ENCODE measurements at places on chromosomes 3 and 15. TPM values are rescaled to one million over a fixed set of nuclear protein-coding genes. Genes with fewer than 3 reads are reported as not detected.

GRCh38 chr3:83734656-83735055 is 1224.1 kb upstream of the CADM2 start:
- DNase-seq = no peak
- no peaks in the 10 kb centered on the region for H3K36me3 ChIP-seq
- no peaks in the 10 kb centered on the region for H3K4me1 ChIP-seq
- no peak overlapping the region for H3K27ac ChIP-seq
- H3K27me3 ChIP-seq = no peaks in the 10 kb centered on the region

- H3K27ac ChIP-seq = no peak overlapping the region
- H3K36me3 ChIP-seq = no peaks in the 10 kb centered on the region
- H3K4me3 ChIP-seq = no peak overlapping the region
- DNase-seq = no peak
These were observed 81.0 kb downstream of the PLXNA1 start for GRCh38 chr3:127063916-127064315.

- no peak overlapping the region for H3K4me3 ChIP-seq
- no peak overlapping the region for H3K27ac ChIP-seq
- H3K27me3 ChIP-seq = no peaks in the 10 kb centered on the region
- DNase-seq = no peak
These were observed 2.6 kb upstream of the FLNB start for GRCh38 chr3:58005669-58006068.

- no peaks in the 10 kb centered on the region for H3K27me3 ChIP-seq
- no peaks in the 10 kb centered on the region for H3K36me3 ChIP-seq
These were observed 252.6 kb downstream of the PLCL2 start for GRCh38 chr3:17137321-17137826.

The MITF gene
- 21.9 TPM for total RNA-seq

DNA sequence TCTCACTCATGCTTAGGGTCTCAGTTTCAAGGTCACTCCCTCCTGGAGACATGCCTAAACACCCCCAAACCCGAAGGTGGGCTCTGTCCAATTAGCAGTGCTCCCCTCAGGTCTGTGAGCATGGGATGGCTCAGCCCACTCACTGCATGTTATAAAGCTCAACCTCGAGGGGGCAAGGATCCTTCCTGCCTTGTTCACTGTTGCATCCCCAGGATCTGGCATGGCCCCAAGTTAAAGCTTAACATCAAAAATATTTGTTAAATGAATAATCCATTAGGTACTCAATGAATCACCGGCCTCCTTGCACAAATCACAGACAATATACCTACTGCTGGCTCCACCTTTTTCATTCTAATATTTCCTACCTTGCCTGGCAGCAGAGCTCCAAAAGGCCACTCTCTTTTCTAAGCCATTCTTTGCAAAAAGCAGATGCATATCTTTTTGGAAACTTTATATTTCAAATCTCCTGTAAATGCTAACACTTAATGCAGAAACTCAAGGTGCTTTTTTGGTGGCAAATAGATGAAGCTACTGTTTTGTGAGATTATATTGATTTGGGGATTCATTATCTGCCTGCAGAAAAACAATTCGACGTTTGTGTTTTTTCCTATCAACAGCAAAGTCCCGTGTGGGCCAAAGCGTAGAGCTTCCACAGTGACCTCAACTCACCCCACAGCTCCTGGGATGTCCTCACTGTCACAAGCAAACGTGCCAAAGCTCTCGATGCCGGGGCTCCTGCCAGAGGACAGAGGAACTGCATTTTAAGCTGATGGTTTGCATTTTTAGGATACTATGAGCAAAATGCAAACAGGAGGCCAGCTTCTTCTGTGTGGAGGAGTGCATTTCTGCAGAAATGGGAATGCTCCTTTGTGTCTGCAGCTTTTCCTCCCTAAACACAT is 35.4 kb downstream of the PCOLCE2 start:
- H3K27me3 ChIP-seq = no peaks in the 10 kb centered on the region
- H3K36me3 ChIP-seq = no peaks in the 10 kb centered on the region
- no peak overlapping the region for H3K4me3 ChIP-seq
- peaks cover 17% of the 10 kb centered on the region for H3K4me1 ChIP-seq
- no peak for DNase-seq
- no peak overlapping the region for H3K27ac ChIP-seq

GRCh38 chr3:183434992-183435391 is 6.6 kb upstream of the MCF2L2 start:
- H3K4me3 ChIP-seq = no peak overlapping the region
- H3K36me3 ChIP-seq = no peaks in the 10 kb centered on the region
- peaks cover 4% of the 10 kb centered on the region for H3K4me1 ChIP-seq
- no peak overlapping the region for H3K27ac ChIP-seq
- DNase-seq = no peak

- H3K36me3 ChIP-seq = no peaks in the 10 kb centered on the region
- no peaks in the 10 kb centered on the region for H3K27me3 ChIP-seq
- DNase-seq = no peak
- H3K4me1 ChIP-seq = no peaks in the 10 kb centered on the region
- no peak overlapping the region for H3K27ac ChIP-seq
These were observed 36.5 kb downstream of the ATP13A3 start for GRCh38 chr3:194450341-194450740.

The UBE2E1 gene
- total RNA-seq = 85.9 TPM

DNA sequence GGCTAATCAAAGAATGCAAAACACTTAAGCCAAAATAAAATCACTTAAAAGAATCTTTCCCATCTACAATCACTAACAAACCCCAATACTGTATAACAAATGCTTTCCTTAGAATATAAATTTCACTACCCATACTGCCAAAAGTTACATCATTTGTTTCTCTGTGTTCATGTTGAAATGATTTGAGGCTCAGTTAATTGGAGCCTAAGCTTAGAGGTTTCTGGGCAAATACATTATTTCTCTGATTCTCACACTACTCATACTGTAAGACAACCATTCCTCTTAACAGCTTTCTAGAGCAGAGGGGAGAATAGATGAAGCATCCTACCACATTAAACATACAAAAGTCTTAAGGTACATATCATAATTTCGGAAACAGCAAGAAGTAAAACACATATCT is 2.1 kb downstream of the RIOX2 start:
- no peak overlapping the region for H3K27ac ChIP-seq
- no peaks in the 10 kb centered on the region for H3K27me3 ChIP-seq
- no peak overlapping the region for H3K4me3 ChIP-seq
- no peak for DNase-seq
- peaks cover 28% of the 10 kb centered on the region for H3K4me1 ChIP-seq
- peaks cover 11% of the 10 kb centered on the region for H3K36me3 ChIP-seq

- no peak overlapping the region for H3K4me3 ChIP-seq
- H3K27ac ChIP-seq = no peak overlapping the region
These were observed 40.3 kb downstream of the UMPS start for GRCh38 chr3:124770336-124771082.

The SEC61A1 gene
- 191 TPM for total RNA-seq

GRCh38 chr15:26083457-26083856 is 220.3 kb upstream of the ATP10A start:
- H3K27me3 ChIP-seq = no peaks in the 10 kb centered on the region
- DNase-seq = no peak
- H3K27ac ChIP-seq = no peak overlapping the region
- H3K4me1 ChIP-seq = peaks cover 7% of the 10 kb centered on the region
- H3K36me3 ChIP-seq = no peaks in the 10 kb centered on the region

DNA sequence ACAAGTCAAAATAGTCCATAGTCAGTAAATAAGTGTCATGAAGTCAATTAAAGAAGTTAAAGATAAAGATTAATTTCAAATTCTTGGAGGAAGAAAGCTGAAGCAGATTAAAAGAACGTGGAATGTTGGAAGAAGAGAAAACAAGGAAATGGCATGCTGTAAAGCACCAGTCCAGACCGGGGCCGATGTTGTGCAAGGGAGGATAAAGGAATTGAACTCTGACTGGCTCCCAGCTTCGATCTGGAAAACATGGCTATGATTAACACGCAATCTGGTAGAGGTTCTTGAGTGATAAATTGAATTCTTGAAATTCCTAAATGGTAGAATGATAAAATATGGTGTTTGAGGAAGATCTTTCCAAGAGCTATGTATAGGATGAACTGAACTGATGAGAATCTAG is 194.4 kb downstream of the MEIS2 start:
- H3K4me1 ChIP-seq = no peaks in the 10 kb centered on the region
- H3K4me3 ChIP-seq = no peak overlapping the region
- DNase-seq = no peak
- H3K27me3 ChIP-seq = no peaks in the 10 kb centered on the region
- H3K36me3 ChIP-seq = no peaks in the 10 kb centered on the region

DNA sequence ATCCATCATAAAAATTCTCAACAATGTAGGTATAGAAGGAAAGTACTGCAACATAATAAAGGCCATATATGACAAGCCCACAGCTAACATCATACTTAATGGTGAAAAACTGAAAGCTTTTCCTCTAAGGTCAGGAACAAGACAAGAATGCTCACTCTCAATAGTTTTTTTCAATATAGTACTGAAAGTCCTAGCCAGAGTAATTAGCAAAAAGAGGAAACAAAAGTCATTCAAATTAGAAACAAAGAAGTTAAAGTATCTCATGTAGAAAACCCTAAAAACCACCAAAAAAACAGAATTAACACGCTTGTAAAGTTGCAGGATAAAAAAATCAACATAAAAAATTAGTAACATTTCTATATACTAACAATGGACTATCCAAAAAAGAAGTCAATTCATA is 61.8 kb downstream of the MYH15 start:
- no peak overlapping the region for H3K27ac ChIP-seq
- H3K36me3 ChIP-seq = no peaks in the 10 kb centered on the region
- DNase-seq = no peak
- H3K27me3 ChIP-seq = no peaks in the 10 kb centered on the region
- no peaks in the 10 kb centered on the region for H3K4me1 ChIP-seq
- no peak overlapping the region for H3K4me3 ChIP-seq

The CD96 gene
- 4.0 TPM for total RNA-seq

DNA sequence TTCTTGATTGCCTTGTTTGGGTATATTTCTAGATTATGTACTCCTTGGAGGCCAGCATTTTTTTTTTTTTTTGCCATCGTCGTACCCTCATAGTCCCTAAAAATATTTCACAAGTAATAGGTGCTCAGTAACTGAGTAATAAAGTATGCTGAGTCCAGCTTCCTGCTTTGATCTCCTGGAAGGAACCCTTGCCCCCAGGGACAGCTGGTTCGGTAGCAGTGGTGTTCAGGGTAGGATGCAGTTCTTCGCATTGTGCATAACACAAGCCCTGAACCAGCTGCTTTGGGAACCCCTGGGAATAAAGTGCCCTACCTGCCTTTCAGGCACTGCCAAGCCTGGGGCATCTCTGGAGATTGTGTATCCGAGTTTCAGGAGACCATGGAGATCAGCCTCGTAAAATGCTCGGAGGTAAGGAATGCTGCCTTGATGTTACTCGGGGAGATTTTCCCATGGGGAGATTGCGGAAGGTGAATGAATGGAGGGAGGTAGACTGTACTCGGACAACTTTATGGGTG is 7.6 kb downstream of the MYZAP start:
- H3K4me1 ChIP-seq = peaks cover 21% of the 10 kb centered on the region
- H3K4me3 ChIP-seq = no peak overlapping the region
- DNase-seq = no peak
- H3K36me3 ChIP-seq = peaks cover 4% of the 10 kb centered on the region

GRCh38 chr3:13040361-13041074 is 32.7 kb downstream of the IQSEC1 start:
- H3K4me1 ChIP-seq = no peaks in the 10 kb centered on the region
- no peaks in the 10 kb centered on the region for H3K36me3 ChIP-seq
- H3K27me3 ChIP-seq = no peaks in the 10 kb centered on the region
- no peak for DNase-seq

- DNase-seq = no peak
- H3K4me3 ChIP-seq = no peak overlapping the region
- no peak overlapping the region for H3K27ac ChIP-seq
- H3K4me1 ChIP-seq = no peaks in the 10 kb centered on the region
These were observed 32.1 kb downstream of the DTWD1 start for GRCh38 chr15:49652922-49653321.

DNA sequence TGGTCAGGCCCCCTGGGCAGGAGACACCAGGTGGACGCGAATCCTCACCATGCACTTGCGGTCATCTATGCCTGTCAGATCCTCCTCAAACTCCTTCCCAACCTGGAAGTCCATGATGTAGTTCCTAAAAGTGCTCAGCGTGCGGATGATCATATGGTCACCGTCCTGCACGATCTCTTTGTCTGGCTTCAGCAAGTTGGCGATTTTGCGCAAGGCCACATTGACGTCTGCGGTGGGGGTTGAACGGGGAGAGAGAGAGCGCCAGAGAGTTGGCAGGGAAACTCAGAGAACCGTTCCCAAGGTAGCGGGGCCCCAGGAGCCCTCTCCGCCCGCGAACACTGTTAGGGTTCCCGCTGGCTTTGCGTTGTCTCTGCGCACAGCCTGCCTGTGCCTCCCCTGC is 809 bp downstream of the RBP1 start:
- H3K4me3 ChIP-seq = peak overlapping the region; percentile 58
- DNase-seq = peak; percentile 12
- peaks cover 25% of the 10 kb centered on the region for H3K4me1 ChIP-seq
- no peak overlapping the region for H3K27ac ChIP-seq
- no peaks in the 10 kb centered on the region for H3K36me3 ChIP-seq

DNA sequence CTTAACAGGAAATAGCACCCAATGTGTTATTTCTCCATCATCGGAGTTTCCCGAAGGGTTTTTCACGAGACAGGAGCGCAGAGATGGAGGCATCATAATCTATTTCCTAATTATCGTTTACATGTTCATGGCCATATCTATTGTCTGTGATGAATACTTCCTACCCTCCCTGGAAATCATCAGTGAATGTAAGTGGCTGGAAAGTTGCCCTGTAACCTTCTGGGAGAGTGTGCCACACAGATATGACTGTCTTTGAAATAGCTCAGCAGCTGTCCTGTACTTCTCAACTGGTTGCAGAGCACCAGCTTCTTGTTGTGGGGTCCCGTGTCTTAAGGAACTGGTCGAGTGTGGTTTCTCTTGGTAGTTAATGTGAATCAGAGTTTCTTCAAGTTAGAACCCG is 1.1 kb downstream of the SLC24A5 start:
- H3K27ac ChIP-seq = no peak overlapping the region
- no peak overlapping the region for H3K4me3 ChIP-seq
- H3K27me3 ChIP-seq = no peaks in the 10 kb centered on the region
- no peaks in the 10 kb centered on the region for H3K36me3 ChIP-seq

The ARGFX gene
- total RNA-seq = not detected
